Mesothelial cell of epicardium (in vitro differentiated cells): ENCODE measurements at places on chromosomes 13 and 19.
A peak's percentile ranks its signal among the peaks of the same experiment; 100 is the strongest.

- DNase-seq, result no peak
Observed at GRCh38 chr13:56166864-56167263, 973.9 kb upstream of the PRR20A start.

DNA sequence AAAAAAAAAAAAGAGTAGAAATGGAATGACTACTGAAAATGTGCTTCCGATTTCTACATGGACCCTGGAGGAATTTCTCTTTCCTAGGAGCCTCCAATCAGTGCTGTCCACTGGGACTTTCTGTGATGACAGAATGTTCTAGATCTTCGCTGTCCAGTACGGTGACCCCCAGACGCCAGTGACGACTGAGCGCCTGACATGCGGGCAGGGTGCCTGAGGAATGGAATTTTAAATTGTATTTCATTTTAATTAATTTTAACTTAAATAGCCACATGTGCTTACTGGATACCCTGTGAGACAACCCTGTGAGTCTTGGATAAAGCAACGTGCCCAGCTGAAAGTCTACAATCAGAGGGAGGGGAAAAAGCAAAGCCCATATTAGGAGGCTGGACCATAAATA, 4.1 kb upstream of the TLE6 start:
- no peak for DNase-seq

DNA sequence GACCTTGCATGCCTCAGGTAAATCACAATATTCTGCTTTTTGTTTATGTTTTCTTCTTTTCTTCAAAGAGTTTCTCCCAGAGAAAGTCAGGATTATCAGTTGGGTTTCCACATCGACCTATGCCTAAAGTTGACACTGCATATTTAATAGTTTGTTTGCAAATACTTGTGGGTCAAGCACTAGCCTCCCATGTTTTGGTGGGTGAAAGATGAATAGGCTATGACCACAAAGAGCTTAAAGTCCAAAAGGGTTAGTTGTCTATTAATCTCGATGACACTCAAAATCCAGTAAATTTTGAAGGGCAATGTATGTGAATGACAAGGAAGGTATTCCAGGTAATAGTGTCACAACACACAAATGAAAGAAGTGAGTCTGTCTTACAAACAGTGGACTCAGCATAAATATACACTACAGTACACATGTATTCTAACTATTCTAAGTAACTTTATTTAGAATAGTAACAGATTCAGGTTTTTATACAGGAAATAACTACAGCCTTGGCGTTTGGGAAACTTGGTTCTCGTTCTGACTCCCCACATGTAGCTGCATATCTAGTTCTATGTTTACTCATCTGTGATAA, 667.1 kb downstream of the PCDH17 start:
- no peak for DNase-seq

DNA sequence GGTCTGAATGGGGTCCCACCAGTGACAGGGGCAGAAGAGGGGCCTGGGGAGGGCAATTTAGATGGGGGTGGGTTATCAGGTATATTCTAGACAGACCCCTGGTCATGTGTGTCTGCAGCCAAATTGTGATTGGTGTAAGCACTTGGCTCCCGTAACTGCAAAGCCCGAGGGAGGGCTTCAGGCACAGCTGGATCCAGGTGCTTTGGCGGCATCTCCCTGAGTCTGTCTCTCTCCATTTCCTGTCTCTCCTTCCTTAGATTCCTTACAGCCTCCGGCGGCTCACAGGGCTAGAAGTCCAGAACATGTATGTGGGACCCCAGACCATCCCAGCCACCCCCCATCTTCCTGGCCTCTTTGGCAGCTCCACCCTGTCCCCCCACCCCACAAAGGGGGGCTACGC, 31.4 kb downstream of the DHX34 start:
- no peak for DNase-seq

GRCh38 chr13:32203221-32203620, 111.9 kb downstream of the ZAR1L start:
- DNase-seq, result no peak

GRCh38 chr13:35354285-35354684, 122.2 kb downstream of the MAB21L1 start:
- DNase-seq, result no peak

GRCh38 chr13:32135655-32136054, 104.1 kb downstream of the FRY start:
- DNase-seq, result no peak

GRCh38 chr19:19256072-19256969, 16.8 kb downstream of the TM6SF2 start:
- DNase-seq, result no peak

- DNase-seq, result no peak
Observed at GRCh38 chr13:99993660-99994637, 12.4 kb downstream of the ZIC2 start.

DNA sequence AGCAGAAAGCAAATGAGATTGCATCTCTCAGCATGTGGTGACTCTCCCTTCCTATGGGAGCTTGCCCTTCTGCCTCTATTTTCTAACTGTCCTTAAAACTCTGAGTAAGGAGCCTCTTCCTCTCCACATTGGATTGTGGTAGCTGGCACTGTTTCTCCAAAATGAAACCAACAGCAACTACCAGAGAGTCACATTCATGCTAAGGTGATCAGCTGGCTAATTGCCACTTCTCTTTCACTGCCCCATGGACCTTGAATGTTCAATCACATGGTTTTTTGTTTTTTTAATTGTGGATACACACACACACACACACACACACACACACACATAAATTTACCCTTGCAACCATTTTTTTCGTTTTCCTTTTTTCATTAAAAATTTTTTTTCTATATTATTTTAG, 154.7 kb upstream of the TSC22D1 start:
- no peak for DNase-seq

DNA sequence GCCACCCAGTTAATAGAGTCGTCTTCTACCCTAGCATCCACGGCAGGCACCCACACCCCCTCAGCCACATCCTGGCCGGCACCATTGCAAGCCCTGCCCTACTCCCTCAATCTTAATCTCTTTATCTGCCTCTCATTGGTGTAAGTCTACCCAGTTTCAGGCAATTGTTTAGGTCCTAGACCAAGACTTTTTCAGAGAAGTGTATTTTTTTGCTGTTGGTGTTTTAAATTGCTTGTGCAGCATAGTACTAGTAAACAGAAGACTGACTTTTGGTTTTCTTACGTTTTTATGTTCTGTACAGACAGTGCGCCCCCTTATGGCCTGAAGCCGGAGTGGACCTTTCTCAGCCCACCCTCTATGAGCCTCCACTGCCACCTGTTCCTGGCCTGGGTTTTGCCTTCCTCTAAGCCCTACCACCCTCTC, 2.3 kb upstream of the LCP1 start:
- DNase-seq, result no peak

- no peak for DNase-seq
Observed at GRCh38 chr19:5352229-5352763, 11.7 kb upstream of the PTPRS start.

GRCh38 chr19:56347163-56347778, 32.6 kb upstream of the ZSCAN5A start:
- no peak for DNase-seq

- no peak for DNase-seq
Observed at GRCh38 chr19:38702278-38702677, 42.0 kb downstream of the CAPN12 start.

GRCh38 chr19:10230861-10231611, at the start of gene S1PR2:
TSS of gene S1PR2 (minus strand) at chr19:10231331. CDS start at chr19:10224905, 6,426 bp downstream.
- peak; percentile 75 for DNase-seq

DNA sequence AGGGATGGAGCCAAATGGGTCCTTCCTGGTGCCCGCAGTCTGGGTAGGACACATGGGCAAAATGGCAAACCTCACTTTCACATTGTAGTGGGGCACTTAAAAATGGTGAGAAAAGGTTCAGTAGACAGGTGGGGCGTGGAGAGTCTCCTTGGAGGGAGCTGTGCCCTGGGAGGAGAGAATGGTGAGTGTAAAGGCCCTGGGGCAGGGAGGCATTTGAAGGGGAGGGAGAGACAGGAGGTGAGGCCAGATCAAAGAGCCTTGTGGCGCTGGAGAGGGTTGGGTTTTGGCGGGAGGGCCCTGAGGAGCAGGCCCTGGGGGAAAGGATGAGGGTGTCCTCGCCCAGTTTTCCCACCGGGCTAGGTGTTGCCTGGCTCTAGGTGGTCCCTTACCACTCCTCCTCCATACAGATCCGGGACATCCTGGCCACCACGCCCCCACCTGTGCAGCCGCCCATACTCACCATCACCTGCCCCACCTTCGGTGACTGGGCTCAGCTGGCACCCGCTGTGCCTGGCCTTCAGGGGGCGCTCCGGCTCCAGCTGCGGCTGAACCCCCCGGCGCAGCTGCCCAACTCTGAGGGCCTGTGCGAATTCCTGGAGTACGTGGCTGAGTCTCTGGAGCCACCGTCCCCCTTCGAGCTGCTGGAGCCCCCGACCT, 6.3 kb downstream of the MAP1S start:
- DNase-seq, result no peak

GRCh38 chr13:20053016-20053415, 94.5 kb downstream of the ZMYM2 start:
- no peak for DNase-seq

DNA sequence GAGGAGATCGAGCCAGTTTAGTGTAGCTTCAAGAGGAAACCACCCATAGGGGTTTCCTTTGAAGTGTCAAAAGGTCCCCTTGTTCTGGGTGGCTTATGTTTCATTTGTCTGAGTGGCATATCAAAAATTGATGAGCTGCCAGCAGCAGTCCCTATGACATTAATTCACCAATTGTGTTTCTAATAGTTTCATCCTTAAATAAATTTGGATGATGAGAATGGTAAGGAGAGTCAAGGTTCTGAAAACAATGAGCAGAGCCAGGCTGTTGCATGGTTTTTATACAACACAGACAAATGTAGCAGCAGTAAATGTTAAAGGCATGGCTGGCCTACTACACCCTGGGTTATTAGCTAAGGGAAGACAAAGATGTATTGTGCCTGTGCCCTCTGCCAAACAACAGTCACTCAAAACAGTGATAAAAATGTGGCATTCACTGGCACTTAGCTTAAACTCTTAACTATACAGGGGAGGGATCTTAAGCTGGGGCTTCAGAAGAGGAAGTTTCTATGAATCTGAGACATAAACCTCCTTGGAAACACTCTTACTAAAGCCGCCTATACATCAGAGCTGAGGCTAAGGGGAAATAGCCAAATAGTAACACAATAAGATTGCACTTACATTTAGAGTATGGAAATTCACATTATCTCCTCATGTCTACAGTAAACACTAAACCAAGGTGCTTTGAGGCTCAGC, 200.5 kb downstream of the POU4F1 start:
- no peak for DNase-seq

- no peak for DNase-seq
Observed at GRCh38 chr13:76516586-76516985, 369.6 kb downstream of the KCTD12 start.

DNA sequence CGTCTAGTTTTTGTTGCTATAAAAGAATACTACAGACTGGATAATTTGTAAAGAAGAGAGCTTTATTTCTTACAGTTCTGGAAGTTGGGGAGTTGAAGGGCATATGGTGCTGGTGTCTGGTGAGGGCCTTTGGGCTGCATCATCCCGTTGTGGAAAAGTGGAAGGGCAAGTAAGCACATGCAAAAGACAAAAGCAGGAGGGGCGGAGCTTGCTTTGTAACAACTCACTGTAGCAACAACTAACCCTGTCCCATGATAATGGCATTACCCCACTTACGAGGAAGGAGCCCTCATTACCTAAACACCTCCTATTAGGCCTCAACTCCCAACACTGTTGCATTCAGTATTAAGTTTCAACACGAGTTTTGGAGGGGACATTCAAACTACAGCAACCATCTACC, 7.2 kb upstream of the DNAJC15 start:
- no peak for DNase-seq

DNA sequence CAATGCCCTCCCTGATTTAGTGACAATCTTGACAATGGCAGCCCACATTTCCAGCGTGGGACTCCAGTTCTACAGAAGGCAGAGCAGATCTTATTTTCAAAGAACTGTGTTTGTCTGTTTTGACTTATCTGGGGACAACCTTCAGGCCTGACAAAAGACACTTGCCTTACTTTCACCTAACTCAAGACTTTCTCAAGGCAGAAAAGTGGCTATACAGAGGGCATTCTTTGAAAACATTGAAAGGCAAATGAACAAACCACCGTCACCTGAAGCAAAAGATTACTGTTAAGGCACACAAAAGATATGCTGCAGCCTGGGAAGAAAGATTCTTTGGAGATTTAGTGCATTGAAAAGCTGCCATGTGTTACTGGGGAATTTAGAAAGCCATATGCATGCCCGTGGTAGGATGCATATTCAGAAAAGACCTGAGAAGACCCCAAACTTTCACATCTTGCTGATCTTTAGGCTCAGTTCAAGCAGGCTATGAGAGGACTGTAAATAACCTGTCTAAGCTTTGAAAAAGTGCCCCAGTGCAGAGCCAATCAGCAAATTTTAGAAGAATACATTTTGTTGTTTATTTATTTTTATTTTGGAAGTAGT, 82.8 kb downstream of the TSC22D1 start:
- DNase-seq, result no peak

GRCh38 chr13:44576351-44577235, 463 bp upstream of the TSC22D1 start:
- DNase-seq, result peak; percentile 59

DNA sequence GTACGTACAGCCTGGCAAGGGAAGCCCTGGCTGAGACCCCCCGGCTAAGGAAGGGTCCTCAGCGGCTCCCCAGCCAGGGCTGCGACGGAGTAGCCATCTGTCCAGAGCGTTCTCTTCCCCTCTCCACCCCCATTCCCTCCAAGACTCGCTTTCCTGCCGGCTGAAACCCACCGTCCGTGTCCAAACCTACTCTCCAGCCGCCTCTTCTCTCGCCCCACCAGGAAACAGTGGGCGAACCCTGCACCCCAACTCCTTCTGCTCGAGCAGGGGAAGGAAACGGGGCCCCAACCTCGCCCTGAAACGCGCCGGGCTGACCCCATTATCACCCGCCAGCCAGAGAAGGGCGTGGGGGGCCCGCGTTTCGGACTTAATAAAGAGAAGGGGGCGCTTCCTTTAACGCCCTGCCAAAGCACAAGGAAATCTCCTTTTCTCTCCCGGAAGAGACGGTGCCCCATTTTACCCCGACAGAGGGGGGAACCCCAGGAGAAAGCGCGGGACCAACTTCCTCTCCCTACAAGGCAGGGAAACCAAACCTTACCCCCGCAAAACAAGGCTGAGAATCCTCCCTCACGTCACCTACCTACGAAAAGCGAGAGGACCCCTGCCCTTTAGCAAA, 2.5 kb downstream of the ZC3H4 start:
- no peak for DNase-seq

DNA sequence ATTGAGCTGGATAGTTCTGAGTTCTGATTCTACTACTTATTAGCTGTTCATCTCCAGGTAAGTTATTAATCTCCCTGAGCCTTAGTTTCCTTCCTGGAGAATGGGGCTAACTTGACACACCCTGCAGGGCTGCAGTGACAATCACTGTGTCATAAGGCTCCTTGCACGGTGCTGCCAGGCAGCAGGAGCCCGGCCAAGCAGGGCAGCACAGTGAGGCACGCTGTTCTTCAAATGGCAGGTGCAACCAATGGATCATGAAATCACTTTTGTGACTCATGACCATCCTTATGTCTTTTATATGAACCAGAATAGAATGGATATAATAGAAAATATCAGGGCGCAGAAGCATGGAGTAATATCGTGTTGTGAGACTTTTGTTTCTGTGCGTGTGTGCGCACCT, 242.6 kb downstream of the ABCC4 start:
- DNase-seq, result no peak

- no peak for DNase-seq
Observed at GRCh38 chr13:35747594-35747993, 271.1 kb upstream of the MAB21L1 start.
